ENCODE measurements at places on chromosomes 7 and 10.

- DNase-seq = no peak
These were observed 46.7 kb downstream of the NOC3L start for GRCh38 chr10:94315975-94316464.

- no peak for DNase-seq
These were observed 8.6 kb downstream of the RAPGEF5 start for GRCh38 chr7:22348379-22348778.

DNA sequence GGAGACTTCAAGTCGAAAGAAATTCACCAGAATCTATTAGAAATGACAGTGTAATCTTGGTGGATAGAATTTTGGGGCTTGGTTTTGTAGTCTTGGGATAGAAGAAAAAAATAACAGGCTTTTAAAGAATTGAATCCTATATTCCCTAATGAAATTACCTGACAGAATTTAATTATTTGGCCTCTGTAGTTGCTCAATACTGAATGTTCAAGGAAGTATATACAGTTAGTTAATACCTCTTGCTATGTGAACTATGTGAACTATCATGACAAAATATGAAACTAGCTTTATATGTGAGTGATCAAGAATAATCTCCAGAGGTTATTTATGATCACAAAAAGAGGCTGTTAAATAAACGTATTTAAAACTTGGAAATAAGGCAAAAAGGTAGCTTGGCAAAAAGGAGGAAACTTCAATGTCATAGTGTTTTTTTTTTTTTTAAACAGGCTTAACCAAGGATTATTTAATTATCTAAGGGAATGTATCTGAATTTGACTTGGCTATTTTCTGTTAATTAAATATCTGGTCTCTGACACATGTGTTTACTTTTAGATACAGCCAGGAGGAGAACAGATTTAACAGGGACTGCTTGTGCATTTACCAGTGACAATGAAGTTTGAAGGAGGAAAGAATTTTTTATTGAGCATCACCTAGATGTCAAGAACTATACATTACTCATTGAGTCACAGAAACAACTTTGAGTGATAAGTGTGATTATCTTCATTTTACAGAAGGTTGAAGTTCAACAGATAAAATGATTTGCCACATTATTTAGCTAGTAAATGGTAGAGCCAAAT, 11.5 kb upstream of the CASD1 start:
- DNase-seq = no peak

DNA sequence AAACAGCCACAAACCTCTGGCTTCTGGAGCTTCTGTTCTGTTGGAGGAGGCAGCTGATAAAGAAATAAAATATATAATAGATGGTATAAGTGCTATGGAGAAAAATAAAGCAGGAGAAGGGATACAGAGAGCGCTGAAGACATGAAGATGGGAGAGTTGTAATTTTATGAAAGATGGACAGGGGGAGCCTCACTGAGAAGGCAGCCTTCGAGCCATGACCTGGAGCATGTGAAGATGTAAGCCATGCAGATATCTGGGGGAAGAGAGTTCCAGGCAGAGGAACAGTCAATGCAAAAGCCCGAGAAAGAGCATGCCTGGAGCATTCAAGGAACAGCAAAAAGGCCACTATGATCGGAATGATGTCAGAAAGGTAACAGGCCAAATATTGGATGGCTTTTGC, 187.5 kb downstream of the KIAA1217 start:
- DNase-seq = no peak

DNA sequence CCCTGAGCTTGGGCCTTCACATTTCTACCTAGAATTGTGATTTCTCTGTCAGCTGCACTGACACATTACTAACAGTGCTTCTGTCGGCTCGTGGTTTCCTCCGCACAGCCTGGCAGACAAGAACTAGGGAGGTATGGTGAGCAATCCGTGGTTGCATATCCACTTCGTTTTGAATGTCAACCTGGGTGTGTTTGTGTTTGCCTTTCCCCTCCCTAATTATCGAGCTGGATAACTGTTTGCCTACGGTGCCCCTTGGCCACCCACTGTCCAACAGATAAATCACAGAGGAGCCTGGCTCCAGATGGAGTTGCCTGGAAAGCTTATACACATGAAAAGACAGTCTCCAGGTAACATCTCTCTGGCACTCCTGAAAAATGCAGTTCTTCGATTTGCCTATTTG, 228.8 kb downstream of the TRIL start:
- DNase-seq = no peak

DNA sequence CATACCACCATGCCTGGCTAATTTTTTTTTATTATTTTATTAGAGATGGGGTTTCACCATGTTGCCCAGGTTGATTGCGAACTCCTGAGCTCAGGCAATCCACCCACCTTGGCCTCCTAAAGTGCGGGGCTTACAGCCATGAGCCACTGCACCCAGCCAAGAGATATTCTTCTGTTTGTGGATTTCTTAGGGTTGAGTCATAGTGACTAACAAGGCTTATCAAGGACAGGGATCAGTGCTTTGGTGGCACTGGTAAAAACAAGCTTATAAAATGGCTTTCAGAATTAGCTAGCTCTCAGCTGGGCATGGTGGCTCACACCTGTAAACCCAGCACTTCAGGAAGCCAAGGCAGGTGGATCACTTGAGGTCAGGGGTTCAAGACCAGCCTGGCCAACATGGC, 122.4 kb downstream of the ZNF248 start:
- no peak for DNase-seq

DNA sequence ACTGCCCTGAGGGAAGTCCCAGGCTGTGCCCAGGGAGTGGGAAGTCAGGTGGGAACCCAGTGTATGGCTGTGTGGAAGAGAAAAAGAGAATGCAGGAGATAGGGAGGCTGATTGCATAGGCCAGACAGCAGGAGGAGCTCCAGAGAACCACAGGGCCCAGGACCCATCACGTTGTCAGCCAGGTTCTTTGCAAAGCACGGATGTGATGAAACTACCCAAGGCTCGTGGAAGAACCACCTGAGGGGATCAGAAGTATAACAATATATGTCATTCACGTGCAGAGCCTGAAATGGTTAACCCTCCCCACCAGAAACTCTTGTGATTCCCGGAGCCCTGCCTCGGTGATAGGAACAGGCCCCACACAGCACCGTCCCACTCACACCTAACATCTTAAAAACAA, 83.6 kb downstream of the LARP4B start:
- no peak for DNase-seq

GRCh38 chr10:14356921-14357320, 26.2 kb upstream of the FRMD4A start:
- no peak for DNase-seq

GRCh38 chr7:16592395-16592794, 53.2 kb downstream of the ANKMY2 start:
- no peak for DNase-seq

DNA sequence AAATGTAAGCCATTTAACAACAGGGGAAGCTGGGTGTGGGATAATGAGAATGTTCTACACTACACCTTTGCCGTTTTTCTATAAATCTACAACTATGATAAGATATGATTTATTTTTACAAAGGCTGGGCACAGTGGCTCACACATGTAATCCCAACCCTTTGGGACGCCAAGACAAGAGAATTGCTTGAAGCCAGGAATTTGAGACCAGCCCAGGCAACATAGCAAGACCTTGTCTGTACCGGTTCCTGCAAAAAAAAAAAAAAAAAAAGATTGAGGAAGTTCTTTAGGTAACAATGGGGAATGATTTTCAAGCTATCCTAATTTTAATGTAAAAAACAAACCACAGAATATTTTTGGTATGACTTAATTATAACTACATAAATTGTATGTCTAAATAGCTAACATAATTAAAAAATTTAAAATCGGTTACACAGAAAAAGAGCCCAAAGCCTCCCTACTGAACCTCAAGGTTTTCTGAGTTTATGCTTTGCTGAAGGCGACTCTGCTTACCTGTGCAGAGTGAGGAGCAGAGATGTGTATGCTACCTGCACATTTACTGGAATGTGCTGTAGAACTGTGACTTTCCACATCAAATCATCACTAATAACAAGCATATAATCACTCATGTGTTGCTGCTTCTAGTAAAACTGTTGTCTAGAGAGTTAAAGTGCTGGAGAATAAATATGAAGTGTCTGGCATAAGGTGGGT, 163.4 kb downstream of the ATE1 start:
- DNase-seq = no peak

DNA sequence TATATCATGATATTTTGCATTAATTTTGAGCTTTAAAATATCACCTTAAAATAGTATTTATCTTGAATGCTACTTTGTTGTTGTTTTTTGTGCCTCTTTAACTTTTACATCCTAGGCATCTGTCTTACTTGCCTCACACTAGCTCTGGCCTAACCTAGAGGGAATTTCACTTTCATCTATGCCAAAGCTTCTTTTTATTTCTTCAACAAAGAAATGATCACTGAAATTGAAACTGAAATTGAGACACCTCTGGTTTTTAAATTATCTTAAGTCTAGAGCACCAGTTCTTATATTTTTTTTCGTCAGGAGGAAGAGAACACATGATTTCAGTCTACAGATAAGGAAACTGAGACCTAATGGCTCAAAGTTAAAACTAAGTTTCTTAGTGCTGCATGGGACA, 3.5 kb upstream of the SCIN start:
- no peak for DNase-seq

DNA sequence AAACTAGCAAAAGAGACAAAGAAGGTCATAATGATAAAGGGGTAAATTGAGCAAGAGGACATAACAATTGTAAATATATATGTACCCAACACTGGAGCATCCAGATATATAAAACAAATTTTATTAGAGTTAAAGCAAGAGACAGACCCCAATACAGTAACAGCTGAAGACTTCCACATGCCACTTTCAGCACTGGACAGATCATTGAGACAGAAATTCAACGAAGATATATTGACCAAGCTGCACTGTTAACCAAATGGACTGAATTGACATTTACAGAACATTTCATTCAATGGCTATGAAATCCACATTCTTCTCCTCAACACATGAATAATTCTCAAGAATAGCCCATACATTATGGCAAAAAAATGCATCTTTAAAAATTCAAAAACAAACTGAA, 378.2 kb downstream of the PTPRN2 start:
- DNase-seq = no peak

GRCh38 chr10:112404617-112405016, 30.7 kb downstream of the ACSL5 start:
- DNase-seq = no peak

DNA sequence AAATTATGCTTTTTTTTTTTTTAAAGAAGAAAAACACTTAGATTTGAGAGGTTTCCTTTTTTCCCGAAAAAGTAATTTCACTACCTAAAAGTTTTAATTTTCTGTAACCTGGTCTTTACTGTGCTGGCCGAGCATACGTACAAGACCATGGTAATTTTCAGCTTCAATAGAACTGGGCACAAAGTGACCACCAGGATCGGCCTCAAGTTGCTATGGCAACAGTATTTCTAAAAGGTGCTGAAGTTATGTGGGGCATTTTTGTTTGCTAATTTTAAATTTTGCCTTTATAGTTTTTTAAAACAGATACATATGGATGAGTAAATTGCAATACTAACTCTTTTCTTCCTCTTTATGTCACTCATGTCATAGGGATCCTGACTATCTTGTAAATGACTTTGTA, 69.4 kb downstream of the FAM204A start:
- DNase-seq = no peak

- peak; percentile 19 for DNase-seq
These were observed 35.0 kb upstream of the ZNF32 start for GRCh38 chr10:43683451-43684291.

GRCh38 chr7:22882106-22882505, 59.5 kb upstream of the TOMM7 start:
- DNase-seq = no peak

Data from stimulated activated CD4-positive, alpha-beta T cell treated with anti-CD3 and anti-CD28 coated beads, Interleukin-1b, Interleukin-23, amount 100 ng/mL, for 48 hours (primary cell).